Forelimb muscle (tissue), 1 donor: ENCODE measurements at places on chromosomes 11 and 22.

DNA sequence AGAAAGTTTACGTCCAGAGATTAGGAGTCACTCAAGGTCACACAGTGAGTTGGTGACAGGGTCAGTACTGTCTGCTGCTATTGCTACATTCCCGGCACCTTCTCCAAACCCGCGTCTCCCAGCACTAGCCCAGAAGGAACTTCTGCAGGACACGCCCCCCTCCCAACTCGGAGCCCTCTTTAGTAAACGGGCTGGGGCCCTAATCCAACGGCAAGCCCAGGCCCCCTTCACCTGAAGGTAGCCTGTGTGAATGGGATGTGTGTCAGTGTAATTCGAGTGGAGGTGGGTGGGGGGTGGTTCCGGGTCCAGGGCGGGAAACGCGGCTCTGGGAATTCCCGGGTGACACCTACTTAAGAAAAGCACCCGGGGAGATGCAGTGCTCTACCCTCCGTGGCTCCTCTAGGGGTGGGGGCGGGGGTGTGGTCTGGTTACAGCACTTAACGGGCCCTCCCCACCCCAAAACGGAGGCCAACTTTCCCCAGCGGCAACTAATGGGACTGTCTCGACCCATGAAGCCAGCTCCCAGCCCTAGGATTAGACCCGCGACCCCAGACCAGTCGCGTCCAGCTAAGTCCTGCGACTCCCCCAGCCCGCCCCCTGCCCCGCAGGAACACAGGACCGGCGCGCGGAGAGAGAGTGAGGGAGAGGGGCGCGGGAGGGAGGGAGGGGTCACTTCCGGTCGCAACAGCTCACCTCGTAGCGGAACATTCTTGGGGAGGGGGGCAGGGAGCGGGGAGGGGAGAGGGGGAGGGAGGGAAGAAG is 468 bp downstream of the PATL1 start:
- no peak for DNase-seq

DNA sequence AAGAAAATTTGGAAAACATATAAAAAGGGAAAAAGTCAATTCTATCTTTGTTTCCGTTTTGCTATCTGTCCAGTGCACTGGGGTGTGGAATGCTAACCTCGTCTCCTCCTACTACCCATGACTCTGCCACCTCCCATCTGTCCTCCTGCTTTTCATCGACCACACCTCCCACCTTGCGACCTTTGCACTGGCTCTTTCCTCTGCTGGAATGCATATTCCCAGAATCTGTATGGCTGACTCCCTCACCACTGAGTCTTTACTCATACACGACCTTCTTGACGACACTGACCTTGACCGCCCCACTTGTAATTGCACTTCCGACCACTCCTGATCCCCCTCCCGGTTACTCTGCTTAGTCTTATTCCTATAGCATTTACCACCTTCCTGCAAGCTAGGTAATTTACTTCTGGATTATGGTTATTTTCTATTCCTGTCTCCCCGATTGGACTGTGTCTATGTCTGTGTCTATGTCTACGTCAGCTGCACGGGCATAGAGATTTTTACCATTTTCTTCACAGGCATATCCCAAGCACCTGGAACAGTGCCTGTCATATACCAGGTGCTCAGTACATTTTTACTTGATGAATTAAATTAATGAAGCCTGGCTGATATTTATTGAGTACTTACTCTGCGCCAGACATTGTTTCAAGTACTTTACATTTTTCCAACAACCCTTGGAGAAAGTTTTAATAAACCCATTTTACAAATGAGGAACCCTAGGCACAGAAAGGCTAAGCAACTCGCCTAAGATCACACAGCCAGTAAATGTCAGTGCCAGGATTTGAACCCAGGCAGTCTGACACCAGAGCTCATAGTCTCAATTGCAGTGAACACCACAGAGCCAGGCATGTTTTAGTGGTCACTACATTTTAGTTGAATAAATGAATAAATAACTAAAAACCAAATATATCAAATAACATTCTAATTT is 89.3 kb upstream of the SLC22A12 start:
- DNase-seq: no peak

GRCh38 chr22:21714786-21715185 is 20.8 kb downstream of the YPEL1 start:
- no peak for DNase-seq

GRCh38 chr11:44781655-44782054 is 54.9 kb downstream of the TSPAN18 start:
- DNase-seq: no peak

DNA sequence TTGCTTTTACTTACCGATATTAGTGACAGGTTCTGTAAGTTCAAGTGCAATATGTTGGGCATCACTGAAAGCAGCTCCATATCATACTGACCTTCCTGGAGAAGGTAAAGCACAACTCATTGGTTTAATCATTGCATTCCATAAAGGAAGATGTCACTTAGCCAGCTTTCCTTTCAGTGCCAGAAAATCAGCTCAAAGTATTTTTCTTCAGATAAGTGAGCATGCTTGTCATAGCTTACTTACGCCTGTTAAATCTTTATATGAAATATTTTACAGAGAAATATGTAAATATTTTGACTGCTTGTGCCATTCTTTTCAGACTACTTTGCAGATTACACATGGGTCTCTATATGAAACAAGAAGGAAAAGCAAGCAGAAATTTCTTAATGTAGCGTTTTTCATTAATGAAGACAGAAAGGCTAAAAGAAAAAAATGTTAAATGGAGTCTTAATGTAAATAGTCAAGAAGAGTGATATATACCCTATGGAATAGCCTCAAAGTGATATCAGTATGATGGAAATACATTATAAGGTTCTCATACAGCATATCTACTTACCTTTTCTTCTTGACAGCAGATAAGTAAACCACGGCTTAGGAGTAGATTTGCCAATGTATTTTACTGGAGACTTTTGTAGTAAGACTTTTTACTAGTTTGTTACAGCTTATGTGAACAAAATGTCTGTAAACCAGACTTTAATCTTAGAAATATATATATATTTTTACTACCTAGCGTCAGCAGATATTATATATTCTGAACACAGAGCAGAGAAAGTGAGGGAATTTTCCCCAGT is 649.7 kb downstream of the METTL15 start:
- DNase-seq: no peak

GRCh38 chr11:65965986-65966762 is 4.6 kb downstream of the SART1 start:
- DNase-seq: no peak

DNA sequence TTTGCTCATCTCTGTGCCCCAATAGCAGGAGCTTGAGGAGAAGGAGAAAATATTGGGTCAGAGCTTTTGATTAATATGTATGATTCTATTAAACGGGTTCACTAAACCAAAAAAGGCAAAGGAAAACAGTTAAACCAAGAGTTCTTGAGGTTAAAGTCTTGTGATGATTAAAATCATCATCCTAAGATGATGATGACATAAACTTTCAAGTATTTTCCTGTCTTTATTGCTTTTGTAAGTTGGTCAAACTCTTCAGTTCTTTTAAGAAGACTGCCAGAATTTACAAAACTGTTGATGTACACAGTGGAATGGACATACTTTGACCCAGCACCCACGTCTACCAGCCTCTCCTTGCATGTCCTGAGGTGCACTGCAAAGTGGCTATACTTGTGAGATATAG is 41.0 kb downstream of the FDX1 start:
- no peak for DNase-seq

DNA sequence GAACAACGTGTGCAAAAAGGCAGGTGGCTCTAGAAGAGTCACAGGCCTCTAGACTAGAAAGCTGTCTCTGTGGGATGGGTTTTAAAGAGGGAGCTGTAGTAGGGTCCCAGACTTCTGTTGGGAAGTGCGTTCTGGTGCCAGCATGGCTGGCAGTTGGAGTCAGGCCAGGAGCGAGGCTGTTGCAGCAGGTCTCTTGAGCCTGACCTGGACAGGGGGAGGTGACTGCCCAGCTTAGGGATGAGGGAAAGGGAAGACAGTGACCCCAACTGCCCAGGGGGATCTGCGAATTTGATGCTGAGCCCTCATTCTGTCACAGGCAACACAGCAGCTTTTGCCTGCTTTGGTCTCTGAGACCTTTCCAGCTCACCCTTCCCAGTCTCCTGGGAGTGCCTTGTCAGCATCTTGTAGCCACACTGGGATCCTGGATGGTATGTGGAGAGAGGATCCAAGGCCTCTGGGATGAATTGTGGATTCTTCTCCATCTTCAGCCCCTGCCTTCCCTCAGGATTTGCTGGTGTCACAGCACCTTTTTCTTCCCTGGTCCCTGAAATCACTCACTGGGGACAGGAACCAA is 3.4 kb downstream of the TSKU start:
- no peak for DNase-seq

DNA sequence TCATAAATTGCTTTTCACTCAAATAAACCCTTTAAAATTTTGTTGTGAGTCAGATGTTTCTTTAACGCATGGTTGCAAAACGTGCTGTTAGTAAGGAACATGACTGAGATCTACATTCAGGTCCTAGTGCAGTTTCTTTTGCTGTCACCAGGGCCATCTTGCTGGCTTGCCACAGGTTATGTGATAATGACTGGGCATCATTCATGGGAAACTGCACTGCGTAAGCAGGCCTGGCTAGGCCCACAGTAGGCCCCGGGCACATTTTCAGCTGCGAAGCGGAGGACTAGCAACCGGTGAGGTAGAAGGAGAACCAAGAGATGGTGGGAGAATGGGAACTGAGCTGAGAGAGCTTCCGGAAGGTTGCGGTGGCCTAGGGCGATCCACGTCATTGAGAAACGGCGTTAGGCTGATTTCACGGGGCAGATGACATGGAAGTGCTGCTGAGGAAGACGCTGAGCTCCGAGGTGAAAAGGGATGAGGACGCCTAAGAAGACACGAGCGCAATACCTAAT is 3.2 kb upstream of the KLHDC7B start:
- no peak for DNase-seq
